ENCODE measurements at places on chromosomes 5 and 9.
A peak's percentile ranks its signal among the peaks of the same experiment; 100 is the strongest.

DNA sequence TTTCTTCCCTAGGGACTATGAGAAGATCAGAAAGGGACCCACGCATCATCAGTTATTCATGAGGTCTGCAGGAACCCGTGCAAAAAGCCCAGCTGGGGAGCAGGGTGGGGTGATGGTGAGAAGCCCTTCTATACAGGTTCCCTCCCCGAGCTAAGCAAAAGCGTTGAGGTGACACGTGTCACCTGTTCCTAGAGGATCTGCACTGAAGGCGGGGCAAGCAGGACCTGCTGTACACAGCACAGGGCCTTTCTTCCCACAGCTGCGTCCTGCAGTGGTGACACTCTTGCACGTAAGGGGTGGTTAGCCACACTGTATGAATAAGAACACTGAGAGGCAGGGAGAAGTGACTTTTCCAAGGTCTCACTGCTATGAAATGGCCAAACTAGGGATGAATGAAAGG, 37.2 kb upstream of the SH3PXD2B start:
- DNase-seq = no peak

DNA sequence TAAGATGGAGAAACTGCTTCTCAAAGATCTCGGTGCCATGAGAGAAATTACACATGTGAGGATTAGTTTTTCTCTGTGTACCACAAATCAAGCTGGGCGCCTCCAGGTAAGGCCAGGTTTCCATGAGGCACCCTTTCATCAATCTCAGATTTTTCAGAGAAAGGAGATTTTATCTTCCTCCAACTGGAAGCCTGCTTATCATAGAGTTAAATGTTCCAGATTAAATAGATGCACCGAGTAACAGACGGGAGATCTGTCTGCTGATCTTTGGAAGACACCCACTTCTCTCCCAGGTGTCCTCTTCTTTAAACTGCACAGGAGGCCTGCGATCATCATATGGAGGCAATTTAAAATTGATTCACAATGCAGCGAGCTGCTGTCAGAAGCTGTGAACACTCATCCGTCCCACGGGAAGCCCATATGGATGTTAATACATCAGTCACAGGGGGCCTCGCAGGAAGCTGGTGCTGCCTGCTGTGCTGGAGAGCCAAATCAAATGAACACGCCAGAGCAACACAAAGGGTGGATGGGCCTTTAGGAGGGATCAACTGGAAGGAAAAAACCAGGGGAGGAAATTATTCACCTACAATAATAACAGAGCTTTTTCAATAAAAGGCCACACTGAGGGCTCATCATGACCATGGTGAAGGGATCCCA, 93.3 kb downstream of the TLE1 start:
- DNase-seq = no peak

DNA sequence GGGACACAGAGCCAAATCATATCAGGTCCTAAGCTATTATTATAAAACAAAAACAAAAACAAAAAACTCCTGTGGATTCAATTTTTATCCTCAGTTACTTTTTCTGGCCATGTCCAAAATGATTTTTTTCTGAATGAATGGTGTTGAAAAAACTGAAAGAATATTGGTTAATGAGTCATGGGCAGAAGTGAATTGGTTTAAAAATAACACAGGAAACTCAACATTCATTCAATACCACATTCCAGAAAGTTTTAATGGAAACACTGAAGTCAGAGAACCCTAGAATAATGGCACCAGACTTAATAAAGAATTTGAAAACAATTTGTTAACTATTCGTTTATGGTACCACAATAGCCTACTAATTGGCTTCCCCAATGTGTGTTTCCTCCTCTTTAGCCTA, 102.4 kb upstream of the CDH9 start:
- no peak for DNase-seq

- no peak for DNase-seq
Measured at GRCh38 chr9:137879052-137879451, 1.5 kb downstream of the CACNA1B start.

GRCh38 chr5:75640395-75640794, 29.1 kb downstream of the ANKDD1B start:
- DNase-seq = no peak

GRCh38 chr9:27595733-27596132, 22.5 kb upstream of the C9orf72 start:
- DNase-seq = no peak

GRCh38 chr9:89528540-89528939, 30.6 kb upstream of the SEMA4D start:
- no peak for DNase-seq

DNA sequence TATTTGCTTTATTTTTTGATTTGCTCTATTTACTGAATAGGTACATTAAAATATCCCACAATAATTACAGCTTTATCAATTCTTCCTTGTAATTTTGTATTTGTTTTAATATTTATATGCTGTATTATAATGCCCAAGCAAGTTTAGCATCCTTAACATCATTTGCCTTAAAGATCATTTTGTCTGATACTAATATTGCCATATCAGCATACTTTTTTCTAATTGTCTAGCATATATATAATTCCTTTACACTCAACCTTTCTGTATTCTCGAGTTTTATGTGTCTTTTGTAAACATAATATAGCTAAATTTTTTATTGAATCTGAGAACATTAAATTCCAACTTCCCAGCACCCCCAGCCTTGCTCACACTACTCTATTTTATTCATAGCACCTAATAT, 64.7 kb downstream of the P4HA2 start:
- DNase-seq = no peak

DNA sequence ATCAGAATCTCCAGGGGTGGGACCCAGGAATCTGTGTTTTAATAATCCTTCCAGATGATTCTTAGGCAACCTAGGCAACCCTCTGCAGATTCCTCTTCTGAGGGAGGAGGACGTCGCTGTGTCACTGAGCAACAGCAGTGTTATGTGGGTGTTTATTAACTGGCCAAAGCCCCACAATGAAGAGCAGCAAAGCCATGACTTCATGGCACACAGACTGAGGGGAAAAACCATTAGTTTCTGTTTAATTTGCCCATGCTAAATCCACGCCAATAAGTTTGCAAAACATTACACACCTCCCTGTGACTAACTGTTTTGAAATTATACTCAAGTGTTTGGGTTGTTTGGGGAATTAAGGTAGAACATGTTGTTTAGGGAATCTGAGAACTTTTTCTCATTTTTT, 83.7 kb upstream of the TMED7 start:
- no peak for DNase-seq

- no peak for DNase-seq
Measured at GRCh38 chr9:130287736-130288135, 22.2 kb downstream of the HMCN2 start.

GRCh38 chr9:32423371-32423770, 38.9 kb downstream of the ACO1 start:
- DNase-seq = no peak

GRCh38 chr5:88886746-88887341, 3.9 kb upstream of the MEF2C start:
- DNase-seq = no peak

- DNase-seq = peak; percentile 90
Measured at GRCh38 chr5:54900984-54901725, 84.2 kb downstream of the ESM1 start.

- no peak for DNase-seq
Measured at GRCh38 chr5:133664422-133664821, 52.1 kb upstream of the FSTL4 start.

GRCh38 chr5:9197881-9198260, 348.0 kb downstream of the SEMA5A start:
- no peak for DNase-seq

- DNase-seq = no peak
Measured at GRCh38 chr9:130171226-130172148, 717 bp upstream of the NCS1 start.

- peak; percentile 67 for DNase-seq
Measured at GRCh38 chr9:70484232-70485130, 70.0 kb upstream of the KLF9 start.

DNA sequence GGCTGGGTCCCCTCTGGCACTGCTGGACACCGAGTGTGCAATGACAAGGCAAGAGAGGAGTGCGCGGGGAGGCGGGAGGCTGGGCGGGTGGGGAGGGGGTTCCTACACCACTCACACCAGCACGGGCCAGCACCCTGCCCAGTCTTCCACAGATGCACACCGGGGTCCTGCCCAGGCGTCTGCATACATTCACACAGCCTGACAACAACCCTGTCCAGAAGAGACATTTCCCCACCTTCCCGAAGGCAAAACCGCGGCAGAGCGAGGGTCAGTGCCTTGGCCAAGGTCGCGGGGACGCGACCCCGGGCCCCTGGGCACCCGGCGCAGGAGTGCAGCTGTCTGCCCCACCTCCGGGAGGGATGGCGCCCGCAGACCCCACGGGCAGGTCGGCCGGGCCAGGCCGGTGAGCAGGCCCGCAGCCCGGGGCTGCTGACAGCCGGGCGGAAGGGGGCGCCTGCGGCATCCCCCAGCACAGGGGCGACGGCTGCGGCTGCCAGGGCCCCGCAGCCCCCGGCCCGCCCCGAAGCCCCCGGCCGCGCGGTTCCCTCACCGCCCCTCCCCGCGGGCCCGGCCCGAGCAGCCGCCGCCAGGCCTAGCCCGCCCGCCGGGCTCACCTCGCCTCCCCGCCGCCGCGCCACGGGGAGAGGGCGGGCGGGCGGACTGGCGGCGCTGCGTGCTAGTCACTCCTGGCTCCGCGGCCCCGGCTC, 496 bp downstream of the MAPK9 start:
- peak; percentile 42 for DNase-seq

GRCh38 chr9:122051351-122052321, 41.5 kb downstream of the TTLL11 start:
- DNase-seq = peak; percentile 7

DNA sequence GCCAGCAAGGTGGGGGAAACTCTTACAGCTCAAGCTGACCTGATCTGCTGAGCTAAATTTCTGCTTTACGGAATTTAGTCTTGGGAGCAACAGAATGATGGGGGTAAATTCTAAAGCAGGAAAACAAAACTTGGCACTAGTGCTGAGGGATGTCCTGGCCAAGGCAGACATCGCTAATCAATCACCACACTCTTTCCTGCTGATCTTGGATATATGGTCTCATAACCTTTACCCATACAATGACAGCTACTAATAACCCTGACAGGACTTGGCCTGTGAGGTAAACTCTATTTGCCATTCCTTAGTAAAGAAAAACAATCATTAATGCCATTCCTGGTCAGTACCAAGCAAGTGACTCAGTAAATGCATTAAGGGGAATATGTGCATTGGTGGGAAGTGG, 51.5 kb downstream of the PPARGC1B start:
- no peak for DNase-seq

Data from NB4 (cell line).